ENCODE measurements at places on chromosomes 3 and 15. TPM values are rescaled to one million over a fixed set of nuclear protein-coding genes. Genes with fewer than 3 reads are reported as not detected.

PATL2 gene
- 0.13 TPM for polyA plus RNA-seq

ATP10A gene
- polyA plus RNA-seq = not detected

SPINT1 gene
- polyA plus RNA-seq = 0.58 TPM

DNA sequence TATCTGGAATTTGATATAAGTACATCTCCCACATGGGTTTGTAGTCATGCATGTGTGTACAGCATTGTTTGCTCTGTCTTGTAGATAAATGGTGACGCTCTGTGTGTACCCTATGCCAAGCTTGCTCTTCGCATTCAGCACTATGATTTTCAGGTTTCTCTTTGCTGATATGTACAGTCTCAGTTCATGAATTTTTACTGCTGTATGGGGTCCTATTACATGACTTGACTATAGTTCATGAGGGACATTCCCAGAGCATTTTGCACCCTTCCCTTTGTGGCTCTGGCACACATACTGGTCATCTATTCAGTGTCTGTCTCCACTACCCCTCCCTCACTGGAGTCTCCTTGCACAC lies 132.7 kb downstream of the EEFSEC start:
- H3K27me3 ChIP-seq = no peaks in the 10 kb centered on the region
- peak overlapping the region; percentile 90 for H3K27ac ChIP-seq
- DNase-seq = no peak
- peaks cover 62% of the 10 kb centered on the region for H3K4me1 ChIP-seq

PLSCR5 gene
- polyA plus RNA-seq = not detected

DNA sequence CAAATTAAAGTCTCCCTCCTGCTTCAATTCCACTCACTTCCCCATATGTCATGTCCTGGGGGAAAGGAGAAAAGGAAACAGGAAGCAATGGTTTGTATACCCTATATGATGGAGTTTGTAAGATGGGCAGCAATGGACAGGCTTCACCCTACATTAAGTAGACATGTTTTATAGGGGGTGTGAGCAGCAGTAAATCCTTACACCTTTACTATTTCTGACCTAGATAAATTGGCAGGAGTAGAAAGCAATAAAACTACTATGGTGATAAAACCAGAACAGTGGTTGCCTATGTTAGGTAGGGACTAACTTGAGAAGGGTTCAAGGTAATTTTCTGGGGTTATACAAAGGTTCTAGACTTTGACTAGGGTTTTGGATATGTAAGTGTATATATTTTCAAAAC lies 301.7 kb downstream of the GBE1 start:
- no peak for DNase-seq
- H3K36me3 ChIP-seq = no peaks in the 10 kb centered on the region
- H3K4me3 ChIP-seq = no peak overlapping the region
- peaks cover 7% of the 10 kb centered on the region for H3K4me1 ChIP-seq

DNA sequence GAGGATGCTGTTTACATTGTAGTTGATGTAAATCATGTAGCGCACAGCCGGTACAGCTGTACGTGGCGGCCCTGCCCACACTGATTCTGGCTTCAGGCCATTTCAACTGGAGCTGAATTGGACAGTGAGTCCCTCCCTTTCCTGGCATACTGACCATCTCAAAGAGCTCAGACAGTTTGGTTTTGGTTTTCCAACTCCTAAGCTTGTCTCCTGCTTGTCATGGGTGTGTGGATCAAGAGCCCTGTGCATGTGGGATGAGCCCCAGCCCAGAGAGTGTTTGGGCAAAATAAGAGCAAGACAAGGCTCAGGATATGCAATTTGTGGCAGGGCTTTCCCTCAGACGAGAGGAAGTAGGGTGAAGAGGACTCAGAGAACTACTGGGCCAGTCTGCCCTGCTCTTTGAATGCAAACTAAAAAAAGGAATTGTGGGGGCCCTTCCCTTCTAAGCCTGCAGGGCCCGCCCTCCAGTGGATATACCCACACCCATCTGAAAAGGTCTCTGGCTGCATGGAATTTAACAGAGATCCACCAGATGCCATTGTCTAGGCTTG lies 13.3 kb downstream of the ITGA11 start:
- no peaks in the 10 kb centered on the region for H3K36me3 ChIP-seq
- H3K4me3 ChIP-seq = no peak overlapping the region
- H3K4me1 ChIP-seq = no peaks in the 10 kb centered on the region
- no peaks in the 10 kb centered on the region for H3K27me3 ChIP-seq

DNA sequence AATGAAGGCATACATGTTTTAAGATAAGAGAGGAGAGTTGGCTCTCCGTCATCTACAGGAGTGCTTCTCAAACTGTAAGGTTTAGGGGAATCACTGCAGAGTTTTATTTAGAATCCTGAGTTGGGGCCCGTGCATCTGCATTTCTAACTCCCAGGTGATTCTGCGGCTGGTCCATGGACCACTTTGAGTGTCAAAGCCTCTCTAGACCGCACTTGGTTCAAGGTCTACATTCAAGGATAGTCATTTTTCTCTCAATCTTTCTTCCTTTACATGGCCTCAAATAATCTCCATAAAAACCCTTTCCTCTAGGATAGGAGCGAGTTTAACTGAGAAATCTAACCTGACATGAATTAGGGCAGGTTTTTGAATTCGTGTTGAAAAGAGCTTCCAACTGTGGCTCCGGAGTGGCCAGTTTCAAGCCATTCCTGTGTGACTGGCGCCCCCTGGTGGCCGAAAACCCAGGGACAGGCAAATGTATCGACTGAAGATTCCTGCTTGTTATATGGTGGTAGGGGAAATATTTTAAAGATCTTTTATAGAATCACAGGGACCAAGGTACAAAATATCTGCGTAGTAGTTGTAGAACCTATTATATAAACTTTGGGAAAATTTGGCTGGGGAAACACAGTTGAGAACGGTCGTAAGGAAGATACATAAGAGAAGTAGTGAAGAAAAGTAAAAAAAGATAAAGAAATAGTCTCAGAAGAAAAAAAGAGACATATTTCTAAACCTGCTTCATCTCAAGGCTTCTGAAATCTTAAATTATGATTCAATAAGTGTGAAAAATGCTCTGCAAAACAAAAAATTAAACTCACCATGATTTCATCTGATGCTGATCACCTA lies 11.9 kb downstream of the GABRR3 start:
- peak; percentile 42 for DNase-seq
- H3K4me3 ChIP-seq = no peak overlapping the region
- no peak overlapping the region for H3K27ac ChIP-seq
- peaks cover 9% of the 10 kb centered on the region for H3K27me3 ChIP-seq

DNA sequence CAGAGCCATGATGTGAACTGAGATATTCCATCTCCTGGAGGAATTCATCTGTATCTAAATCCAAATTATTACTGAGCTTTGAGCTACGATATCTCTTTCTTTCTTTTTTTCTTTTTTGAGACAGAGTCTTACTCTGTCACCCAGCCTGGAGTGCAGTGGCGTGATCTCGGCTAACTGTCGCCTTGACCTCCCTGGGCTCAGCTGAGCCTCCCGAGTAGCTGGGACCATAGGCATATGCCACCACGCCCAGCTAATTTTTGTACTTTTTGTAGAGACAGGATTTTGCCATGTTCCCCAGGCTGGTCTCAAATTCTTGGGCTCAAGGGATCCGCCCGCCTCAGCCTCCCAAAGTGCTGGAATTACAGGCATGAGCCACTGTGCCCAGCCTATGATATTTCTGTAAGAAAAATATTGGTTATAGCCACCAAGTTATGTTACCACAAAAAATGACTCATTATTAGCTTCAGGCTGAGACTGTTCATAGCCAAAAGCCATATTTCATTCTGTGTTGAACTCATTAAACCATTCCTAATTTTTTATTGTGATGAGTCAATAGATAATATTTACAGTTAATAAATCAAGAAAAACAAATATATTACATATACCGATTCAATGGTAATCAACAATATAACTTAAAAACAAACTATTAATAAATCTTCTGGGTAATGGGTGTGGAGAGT lies 27.1 kb upstream of the SLC30A4 start:
- no peaks in the 10 kb centered on the region for H3K4me1 ChIP-seq
- no peaks in the 10 kb centered on the region for H3K36me3 ChIP-seq
- no peaks in the 10 kb centered on the region for H3K27me3 ChIP-seq
- no peak overlapping the region for H3K27ac ChIP-seq

DNA sequence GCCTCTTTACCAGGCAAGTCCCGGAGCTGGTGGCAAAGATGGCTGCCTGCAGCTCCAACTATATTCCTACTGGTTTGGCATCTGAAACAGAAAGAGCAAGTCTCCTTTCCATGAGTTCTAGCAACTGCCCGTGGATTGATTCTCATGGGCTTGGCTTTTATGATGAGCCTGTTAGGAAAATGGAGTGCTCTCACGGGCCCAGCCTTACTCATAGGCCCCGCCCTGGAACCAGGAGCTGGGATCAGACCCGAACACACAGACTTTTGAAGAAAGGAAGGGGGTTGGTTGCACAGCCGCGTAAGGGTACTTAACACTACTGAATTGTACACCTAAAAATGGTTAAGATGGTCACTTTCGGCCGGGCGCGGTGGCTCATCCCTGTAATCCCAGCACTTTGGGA lies 2.9 kb downstream of the NRROS start:
- no peaks in the 10 kb centered on the region for H3K4me1 ChIP-seq
- H3K36me3 ChIP-seq = no peaks in the 10 kb centered on the region
- DNase-seq = no peak
- H3K27me3 ChIP-seq = peaks cover 25% of the 10 kb centered on the region

GRCh38 chr3:56422316-56422715 lies 46.0 kb downstream of the ERC2 start:
- no peaks in the 10 kb centered on the region for H3K4me1 ChIP-seq
- H3K27me3 ChIP-seq = no peaks in the 10 kb centered on the region
- H3K36me3 ChIP-seq = no peaks in the 10 kb centered on the region
- no peak overlapping the region for H3K4me3 ChIP-seq
- no peak for DNase-seq
- H3K27ac ChIP-seq = no peak overlapping the region

- no peak overlapping the region for H3K27ac ChIP-seq
- H3K27me3 ChIP-seq = no peaks in the 10 kb centered on the region
- peak; percentile 36 for DNase-seq
- peaks cover 9% of the 10 kb centered on the region for H3K4me1 ChIP-seq
Measured at GRCh38 chr3:168040607-168041208, 55.0 kb downstream of the GOLIM4 start.

ALS2CL gene
- 0.58 TPM for polyA plus RNA-seq

ALDH1L1 gene
- polyA plus RNA-seq = not detected

- peak; percentile 48 for DNase-seq
- peaks cover 19% of the 10 kb centered on the region for H3K4me1 ChIP-seq
- H3K36me3 ChIP-seq = peaks cover 5% of the 10 kb centered on the region
- no peak overlapping the region for H3K27ac ChIP-seq
- no peak overlapping the region for H3K4me3 ChIP-seq
- H3K27me3 ChIP-seq = no peaks in the 10 kb centered on the region
Measured at GRCh38 chr3:128784232-128784631, 58.2 kb downstream of the RAB7A start.

GRCh38 chr15:69590932-69591524 lies 138.4 kb downstream of the RPLP1 start:
- DNase-seq = no peak
- H3K4me1 ChIP-seq = no peaks in the 10 kb centered on the region
- peaks cover 20% of the 10 kb centered on the region for H3K27me3 ChIP-seq
- H3K36me3 ChIP-seq = no peaks in the 10 kb centered on the region
- H3K4me3 ChIP-seq = no peak overlapping the region
- H3K27ac ChIP-seq = no peak overlapping the region

- H3K4me3 ChIP-seq = no peak overlapping the region
- no peaks in the 10 kb centered on the region for H3K4me1 ChIP-seq
- no peak for DNase-seq
Measured at GRCh38 chr15:60704717-60705116, 225.8 kb upstream of the ICE2 start.

GAP43 gene
- polyA plus RNA-seq = 13.6 TPM

- H3K27ac ChIP-seq = no peak overlapping the region
- H3K27me3 ChIP-seq = no peaks in the 10 kb centered on the region
- DNase-seq = no peak
Measured at GRCh38 chr3:21744793-21745192, 6.2 kb downstream of the ZNF385D start.

DNA sequence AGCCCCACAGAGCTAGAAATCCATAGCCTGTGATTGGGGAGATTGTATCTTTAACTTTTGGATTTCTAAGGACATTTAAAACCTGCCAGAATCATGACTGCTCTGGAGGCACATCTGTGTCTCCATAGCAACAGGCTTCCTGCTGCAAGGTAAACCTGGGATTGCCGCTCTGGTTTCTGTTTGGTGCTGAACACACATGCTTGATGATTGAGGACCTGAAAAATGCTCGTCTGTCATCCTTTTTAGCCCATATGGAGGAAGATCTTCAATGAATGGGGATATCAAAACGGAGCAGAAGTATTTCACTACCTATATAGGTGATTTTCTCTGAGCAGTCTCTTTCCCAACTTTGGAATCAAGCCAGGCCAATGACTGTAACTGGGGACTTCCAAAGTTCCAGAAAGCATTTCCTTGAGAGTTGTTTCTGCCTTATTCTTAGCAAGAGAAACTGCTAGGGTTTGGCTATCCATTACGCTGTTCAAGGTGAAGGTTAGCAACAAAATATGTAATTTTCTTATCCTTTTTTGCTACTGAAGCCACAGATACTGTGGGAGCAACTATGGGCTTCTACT lies 96.5 kb upstream of the TNIK start:
- no peaks in the 10 kb centered on the region for H3K27me3 ChIP-seq
- no peaks in the 10 kb centered on the region for H3K4me1 ChIP-seq
- H3K4me3 ChIP-seq = no peak overlapping the region

SMAD3 gene
- polyA plus RNA-seq = 19.5 TPM

DNA sequence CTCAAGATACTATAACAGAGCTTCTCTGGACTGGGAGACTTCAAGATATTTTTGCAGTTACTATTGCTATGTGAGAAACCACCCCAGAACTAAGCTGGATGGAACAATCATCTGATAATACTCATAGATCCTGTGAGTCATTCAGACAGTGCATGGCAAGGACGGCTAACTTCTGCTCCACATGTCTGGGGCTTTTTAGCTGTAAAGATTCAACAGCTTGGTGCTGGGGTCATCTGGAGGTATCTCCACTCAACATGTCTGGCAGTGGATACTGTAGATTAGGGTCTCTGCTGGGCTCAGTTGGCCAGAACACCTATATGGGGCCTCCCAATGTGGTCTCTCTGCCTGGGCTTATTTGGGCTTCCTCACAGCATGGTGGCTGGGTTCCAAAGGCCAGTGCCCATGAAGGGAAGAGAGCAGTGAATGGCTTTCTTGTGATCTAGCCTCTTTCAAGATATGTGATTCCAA lies 117.3 kb upstream of the SLC7A14 start:
- no peaks in the 10 kb centered on the region for H3K36me3 ChIP-seq
- DNase-seq = no peak
- H3K27ac ChIP-seq = peak overlapping the region; percentile 95
- H3K27me3 ChIP-seq = no peaks in the 10 kb centered on the region

STRC gene
- 0.03 TPM for polyA plus RNA-seq

All from SK-N-SH (cell line).